ENCODE measurements at places on chromosomes 12 and 14. TPM values are rescaled to one million over a fixed set of nuclear protein-coding genes. Genes with fewer than 3 reads are reported as not detected.

DNA sequence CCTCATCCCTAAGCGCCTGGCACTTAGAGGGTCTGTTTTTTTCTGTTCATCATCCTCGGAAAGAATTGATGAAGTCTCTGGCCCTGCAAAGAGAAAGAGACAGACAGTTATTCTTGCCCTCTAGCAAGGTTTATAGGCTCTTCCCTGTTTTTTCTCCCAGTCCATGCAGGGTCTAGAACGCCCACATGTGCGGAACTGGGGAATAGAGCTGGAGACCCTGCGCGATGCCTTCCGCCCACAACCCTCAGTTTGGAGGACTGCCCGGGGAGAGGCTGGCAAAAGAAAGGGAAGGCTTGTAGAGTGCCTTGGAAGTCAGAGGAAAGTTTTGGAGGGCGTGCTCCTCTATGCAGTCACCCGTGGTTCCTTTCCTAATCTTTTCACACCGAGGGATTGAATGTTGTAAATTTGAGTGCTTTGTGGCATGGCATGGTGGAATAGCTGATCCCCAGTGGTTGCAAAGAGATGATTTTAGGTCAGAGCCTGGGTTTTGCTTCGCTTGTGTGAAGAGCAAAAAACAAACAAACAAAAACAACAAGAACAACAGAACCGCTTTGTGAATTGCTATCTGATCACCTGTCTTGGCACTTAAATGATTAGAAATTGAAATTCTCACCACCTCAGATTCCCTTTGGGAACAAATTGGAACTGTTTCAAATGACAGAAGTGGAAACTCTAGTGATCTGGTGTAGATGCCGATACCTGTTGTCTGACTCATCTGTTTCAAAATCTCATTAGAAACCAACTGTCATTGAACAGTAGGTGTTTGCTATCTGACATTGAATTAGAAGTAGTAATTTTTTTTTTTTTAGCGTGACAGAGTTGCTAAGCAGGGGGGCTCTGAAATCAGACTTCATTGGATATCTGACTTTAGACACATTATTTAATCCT lies 947 bp downstream of the GAS2L3 start:
- DNase-seq = no peak

- peak; percentile 24 for DNase-seq
These were observed 131.6 kb downstream of the PPFIA2 start for GRCh38 chr12:81627336-81628189.

GRCh38 chr12:64611341-64612284 lies 1.3 kb downstream of the RASSF3 start:
- no peak for DNase-seq

DNA sequence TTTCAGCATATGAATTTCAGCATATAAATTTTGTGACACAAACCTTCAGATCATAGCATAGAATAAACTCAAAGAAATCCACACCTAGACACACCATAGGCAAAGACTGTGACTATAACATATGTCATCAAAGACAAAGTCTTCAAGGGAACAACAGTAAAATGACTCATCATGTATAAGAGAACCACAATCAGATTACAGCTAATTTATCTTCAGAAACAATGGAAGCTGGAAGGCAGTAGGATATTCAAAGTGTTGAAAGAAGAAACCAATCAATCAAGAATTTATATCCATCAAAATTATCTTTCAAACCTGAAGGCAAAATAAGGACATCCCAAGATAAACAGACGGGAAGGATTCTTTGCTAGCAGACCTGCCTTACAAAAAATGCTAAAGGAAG lies 29.0 kb downstream of the DLK1 start:
- no peak for DNase-seq

- no peak for DNase-seq
These were observed 49.0 kb downstream of the ZC3H14 start for GRCh38 chr14:88611878-88612277.

DNA sequence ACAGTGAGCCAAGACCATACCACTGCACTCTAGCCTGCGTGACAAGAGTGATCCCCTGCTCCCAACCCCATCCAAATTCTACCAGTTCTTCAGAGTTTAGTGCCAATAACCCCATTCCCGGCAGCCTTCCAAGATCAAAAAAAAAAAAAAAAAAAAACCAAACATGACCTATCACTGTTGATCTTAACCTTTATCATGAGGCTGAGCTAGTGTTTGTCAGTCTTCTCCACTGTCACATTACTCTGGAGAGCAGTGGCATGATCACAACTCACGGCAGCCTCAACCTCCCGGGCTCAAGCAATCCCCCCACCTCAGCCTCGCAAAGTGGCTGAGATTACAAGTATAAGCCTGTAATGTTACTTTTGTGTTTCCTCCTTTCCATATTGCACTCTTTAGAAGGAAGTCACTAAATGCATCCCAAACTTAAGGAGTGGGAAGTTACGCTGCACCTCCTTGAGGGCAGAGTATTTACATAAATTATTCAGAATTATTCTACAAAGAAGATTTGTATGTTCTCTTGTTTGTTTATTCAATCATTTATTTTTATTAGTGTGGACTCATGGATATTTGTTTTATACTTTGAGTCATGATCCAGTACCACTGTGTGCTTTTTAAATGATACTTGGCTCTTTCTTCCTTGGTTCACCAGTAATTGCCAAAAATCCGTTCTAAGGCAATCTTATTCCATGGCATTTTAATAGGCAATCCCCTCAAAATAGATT lies 31.5 kb upstream of the FAM222A start:
- DNase-seq = no peak

DNA sequence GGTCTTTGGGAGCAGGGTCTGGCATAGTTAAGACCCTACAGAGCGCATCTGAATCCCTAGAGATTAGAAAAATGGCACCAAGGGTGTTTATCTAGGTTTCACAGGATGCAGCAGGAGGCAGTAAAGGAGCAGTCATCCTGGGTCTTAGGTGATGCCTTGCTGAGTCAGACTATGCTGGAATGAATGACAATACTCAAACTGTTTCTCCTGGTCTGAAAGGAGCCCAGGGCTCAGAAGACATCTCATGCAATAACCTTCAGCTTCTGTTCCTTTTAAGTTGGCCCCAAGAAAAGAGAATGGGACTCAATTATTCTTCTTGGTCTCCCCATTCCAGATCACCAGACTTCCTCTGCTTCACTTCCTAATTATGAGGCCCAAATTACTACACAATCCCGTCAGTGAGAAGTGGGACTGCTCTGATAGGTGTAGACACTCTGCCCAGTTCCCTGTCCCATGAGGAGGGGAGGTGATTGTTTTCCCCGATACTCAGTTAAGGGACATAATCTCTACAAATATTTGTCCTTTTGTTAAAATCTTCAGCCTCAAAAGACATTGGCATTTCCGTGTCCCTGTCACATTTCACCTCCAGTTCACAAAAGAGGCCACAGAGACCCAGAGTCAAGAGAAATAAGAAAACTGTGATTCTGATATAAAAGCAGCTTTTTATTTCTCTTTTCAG lies 14.8 kb upstream of the APOF start:
- no peak for DNase-seq

DNA sequence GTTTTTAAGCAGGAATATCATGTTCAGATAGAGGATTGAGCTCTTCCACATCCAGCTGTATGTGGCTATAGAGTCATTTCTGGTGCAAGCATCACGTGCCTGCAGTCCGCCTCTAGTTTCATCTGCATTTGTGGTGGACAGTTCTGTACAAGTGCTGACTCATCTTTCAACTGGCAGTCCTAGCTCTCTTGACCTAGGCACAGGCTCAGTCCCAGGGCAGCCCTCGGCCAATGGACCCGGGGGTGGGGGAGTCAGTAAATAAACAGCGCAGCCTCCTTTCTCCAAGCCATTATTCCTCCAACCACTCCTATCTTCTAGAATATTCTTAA lies 41.8 kb upstream of the FRMD6 start:
- DNase-seq = no peak

- no peak for DNase-seq
These were observed 1486.6 kb upstream of the TMEM132C start for GRCh38 chr12:126780343-126780742.

DNA sequence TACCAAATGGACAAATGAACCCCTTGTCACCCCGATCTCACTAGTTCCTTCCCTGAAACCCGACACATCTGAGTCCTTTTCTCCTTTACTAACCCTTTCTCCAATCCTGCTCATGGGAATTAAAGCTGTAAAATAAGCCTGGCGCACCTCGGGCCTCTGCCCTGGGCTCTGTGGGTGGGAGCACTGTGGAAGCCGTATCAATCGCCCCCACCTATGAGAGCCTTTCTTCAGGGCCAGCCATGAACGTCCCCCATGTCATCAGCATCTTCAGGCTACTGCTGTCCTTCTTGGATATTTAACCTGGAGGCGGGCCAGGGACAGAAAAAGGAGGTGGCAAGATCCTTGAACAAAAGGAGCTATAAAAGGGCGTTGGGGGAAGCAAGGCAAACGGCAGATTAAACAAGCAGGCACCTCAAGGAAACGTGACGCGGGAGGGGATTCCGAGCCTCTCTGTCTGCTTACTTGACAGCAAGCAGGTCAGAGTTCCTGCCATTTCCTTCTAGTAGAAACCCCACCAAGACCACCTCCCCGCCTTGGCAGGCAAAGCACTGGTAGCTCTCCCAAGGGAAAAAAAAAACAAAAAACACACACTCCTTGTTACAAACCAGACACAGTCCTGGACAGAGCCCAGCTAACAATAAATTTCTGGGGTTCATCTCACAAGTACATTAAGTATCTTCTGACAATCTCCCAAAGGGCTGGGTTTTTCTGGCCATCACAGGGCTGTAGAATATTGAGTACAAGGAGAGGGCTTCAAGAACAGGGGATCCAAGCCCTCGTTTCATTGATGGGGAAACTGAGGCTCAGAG lies 62.9 kb downstream of the DPF3 start:
- no peak for DNase-seq

DNA sequence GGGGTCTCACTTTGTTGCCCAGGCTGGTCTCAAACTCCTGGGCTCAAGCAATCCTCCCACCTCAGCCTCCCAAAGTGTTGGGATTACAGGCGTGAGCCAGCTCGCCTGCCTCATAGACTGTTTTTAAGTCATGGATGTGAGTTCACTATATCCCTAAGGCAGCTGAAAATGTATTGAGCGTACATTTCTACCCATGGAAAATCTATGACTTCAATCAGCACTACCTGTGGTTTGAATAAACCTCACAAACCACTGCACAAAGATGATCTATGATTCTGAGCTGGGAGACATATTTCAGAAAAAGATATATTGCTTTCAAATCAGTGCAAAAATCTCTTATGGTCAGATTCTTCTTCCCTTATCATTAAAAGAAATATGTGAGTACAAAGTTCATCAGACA lies 22.5 kb downstream of the GCN1 start:
- no peak for DNase-seq

DNA sequence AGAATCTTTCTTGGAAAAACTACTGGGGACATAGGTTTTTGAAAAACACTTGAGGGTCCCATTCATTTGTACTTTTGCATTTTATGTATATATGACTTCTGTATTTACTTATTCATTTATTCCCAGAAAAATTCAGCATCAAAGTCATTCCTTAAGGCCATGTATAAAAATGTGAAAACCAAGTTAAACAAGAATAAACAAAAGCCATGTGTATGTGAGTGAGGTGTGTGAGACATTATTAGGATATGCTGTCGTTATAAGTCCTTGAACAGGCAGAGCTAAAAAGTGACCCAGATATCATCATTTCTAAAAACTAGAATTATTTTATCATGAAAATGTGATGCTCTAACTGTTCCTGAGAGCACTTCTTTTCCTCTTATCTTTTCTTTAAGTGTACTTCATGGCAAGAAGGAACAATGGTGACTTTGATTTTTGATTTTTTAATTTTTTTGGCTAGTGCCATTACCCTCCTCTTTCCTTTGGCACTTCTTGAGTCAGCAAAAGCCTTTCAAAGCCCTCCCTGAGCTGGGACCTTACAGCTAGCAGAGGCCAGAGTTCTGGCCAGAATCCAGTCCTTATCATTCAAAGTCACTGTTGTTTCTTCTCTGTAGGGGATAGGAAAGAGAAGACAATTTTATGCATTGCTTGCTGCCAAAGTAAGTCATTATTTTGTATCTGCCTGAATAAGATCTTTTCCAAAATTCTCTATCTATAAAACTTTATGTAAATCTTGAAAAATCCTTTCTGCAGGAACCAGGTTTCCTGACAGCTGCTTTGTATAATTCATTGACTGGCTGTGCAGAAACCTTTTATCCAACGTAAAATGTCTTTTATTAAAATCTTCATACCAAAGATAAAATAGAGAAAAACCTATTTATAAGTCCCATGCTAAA lies 419.7 kb upstream of the PRICKLE1 start:
- no peak for DNase-seq

GRCh38 chr12:91732086-91732485 lies 413.6 kb downstream of the BTG1 start:
- DNase-seq = no peak

DNA sequence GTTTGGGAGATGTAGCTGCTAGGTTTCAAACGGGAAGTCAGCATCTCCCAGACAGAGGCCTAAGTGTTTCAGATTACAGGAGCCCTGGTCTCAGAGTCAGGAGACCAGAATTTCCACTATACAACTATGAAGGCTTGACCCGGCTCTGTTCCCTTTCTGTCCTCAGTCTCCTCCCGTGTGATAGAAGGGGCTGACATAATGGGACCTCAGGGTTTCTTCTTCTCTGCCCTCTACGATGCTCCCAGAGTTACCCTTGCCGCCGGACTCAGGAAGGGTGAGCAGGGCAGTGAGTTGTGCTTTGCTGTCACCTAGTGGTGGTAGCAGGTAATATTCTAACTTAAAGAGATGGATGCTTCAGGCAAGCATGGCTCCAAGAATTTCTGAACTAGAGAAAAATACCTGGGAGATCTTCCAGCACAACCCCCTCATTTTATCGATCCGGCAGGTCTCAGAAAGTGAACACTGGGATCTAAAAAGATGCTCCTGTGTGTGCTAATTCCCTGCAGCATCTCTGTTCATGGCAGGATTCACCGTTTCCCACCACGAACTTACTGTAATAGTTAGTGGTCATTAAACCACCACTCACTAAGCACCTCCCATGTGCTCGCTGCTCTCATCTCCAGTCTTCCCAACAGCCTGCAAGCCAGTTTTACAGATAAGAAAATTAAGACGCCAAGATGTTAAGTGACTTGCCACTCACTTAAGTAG lies 84.4 kb downstream of the VWF start:
- peak; percentile 55 for DNase-seq

DNA sequence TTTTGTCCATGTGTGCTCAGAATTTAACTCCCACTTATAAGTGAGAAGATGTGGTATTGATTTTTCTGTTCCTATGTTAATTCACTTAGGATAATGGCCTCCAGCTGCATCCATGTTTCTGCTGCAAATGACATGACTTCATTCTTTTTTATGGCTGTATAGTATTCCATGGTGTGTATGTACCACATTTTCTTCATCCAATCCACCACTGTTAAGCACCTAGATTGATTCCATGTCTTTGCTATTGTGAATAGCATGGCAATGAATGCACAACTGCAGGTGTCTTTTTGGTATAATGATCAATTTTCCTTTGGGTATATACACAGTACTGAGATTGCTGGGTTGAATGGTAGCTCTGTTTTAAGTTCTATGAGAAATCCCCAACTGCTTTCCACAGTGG lies 657.7 kb downstream of the ETNK1 start:
- DNase-seq = no peak

- DNase-seq = no peak
These were observed 433.8 kb downstream of the FUT8 start for GRCh38 chr14:65846196-65846868.

Gene ADAM20
- total RNA-seq = 0.31 TPM

Gene SLC6A15
- 0.36 TPM for total RNA-seq

Gene SIX4
- 17.3 TPM for total RNA-seq

All from Panc1 (cell line).